ENCODE measurements at places on chromosomes 5 and 9.

DNA sequence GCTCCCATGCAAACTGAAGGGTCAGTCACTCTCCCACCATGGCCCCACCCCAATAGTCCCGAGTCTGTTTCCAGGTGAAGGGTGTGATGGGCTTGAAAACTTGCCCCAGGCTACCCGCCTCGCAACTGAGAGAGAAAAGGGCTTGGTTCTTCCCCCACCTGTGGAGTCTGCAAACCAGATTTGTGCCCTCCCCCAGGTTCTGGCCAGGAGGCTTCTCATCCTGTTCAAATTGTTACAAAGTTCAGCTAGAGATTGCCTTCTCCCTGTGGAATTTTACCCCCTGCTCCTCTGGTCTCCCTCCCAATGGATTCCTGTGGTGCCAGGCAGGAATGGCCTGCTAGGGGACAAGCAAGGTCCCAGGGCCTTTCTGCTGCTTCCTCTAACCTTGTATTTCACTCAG lies 93.1 kb upstream of the ACO1 start:
- DNase-seq = no peak

GRCh38 chr5:55625589-55625909 lies 86.6 kb downstream of the SLC38A9 start:
- DNase-seq = no peak

GRCh38 chr9:75088646-75089372 lies 495 bp downstream of the OSTF1 start:
- DNase-seq = no peak

GRCh38 chr9:129316281-129317030 lies 138.4 kb upstream of the IER5L start:
- no peak for DNase-seq

- DNase-seq = peak; percentile 68
These were observed 26.2 kb downstream of the TCF7 start for GRCh38 chr5:134140530-134141201.

DNA sequence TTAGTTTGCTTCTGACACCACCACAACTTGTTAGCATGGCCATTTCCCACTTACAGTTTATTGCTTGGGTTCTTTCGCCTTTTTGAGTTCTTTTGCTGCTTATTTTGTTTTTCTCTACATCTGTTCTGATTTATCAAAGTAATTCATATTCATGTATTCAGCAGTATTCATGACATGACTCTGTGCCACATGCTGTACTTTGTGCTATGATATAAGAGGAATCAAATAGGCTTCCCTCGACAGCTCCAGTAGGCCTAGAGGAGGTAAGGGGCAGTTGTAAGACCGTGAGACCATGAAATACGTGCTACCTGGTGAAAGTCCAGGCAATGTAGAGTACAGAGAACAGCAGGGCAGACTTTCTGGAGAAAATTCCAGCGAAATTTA lies 110.7 kb upstream of the SAP30L start:
- DNase-seq = no peak

DNA sequence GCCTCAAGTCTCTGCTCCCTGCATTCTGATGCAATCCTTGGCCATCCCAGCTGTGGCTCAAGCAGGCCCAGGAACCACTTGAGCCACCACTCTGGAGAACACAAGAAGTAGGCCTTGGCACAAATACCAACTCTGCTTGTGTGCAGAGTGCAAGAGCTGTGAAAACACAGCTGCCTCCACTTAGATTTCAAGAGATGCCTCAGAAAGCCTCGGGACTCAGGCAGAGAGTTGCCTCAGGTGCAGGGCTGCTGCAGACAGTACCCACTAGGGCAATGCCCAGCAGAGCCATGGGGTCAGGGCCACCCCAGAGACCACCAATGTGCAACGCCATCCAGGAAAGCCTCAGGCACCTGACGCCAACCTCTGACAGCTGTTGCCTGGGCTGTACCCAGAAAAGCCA lies 82.4 kb downstream of the FREM1 start:
- DNase-seq = no peak

GRCh38 chr5:171644536-171644935 lies 141.1 kb upstream of the SMIM23 start:
- no peak for DNase-seq

DNA sequence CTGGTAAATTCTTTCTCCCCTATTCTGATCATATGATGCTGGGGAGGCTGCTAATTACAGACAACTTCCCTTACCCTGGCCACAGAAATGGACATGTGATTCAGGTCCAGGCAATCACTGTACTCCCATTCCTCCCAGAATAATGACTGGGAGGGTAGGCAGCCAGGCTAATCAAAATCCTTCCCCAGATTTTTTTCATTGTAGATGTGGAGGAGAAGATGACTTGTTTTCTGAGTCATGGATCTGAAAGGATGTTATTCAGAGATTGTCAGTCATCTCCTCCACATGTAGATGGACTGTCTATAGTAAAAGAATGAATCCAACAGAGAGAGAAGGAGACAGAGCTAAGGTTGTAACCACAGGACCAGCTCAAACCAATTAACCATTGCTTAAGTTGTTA lies 123.9 kb upstream of the PUM3 start:
- DNase-seq = no peak

GRCh38 chr5:16025681-16026080 lies 153.9 kb downstream of the MARCHF11 start:
- no peak for DNase-seq

GRCh38 chr9:33751536-33752129 lies 43.7 kb upstream of the PRSS3 start:
- no peak for DNase-seq

DNA sequence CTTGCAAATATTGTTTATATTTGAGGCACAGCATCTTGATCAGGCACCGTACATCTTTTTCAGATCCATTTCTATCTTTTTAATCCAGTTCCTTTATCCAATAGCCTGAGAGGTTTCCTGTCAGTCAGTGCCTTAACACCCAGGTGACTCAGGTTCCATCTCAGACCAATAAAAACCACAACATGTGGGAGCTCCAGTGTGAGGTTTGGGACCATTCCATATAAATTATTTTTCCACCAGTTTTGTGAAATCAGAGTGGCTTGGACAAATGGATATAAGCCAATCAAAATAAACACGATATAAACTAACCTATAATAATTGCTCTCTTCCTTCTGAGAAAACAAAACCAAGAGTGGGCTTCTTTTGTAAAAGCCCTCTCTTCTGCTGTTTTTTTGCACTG lies 351.3 kb downstream of the NTRK2 start:
- no peak for DNase-seq

DNA sequence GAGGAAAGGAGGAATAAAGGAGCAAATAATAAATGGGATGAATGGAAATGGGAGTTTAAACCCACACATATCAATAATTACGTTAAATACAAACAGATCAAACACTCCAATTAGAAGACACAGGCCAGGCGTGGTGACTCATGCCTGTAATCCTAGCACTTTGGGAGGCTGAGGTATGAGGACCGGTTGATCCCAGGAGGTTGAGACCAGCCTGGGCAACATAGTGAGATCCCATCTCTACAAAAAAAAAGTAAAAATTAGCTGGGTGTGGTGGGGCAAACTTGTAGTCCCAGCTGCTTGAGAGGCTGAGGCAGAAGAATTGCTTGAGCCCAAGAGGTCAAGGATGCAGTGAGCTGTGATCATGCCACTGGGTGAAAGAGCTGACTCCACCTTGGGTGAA lies 3.7 kb downstream of the BAAT start:
- DNase-seq = no peak

- no peak for DNase-seq
These were observed 43.9 kb downstream of the PAM start for GRCh38 chr5:102799017-102799416.

DNA sequence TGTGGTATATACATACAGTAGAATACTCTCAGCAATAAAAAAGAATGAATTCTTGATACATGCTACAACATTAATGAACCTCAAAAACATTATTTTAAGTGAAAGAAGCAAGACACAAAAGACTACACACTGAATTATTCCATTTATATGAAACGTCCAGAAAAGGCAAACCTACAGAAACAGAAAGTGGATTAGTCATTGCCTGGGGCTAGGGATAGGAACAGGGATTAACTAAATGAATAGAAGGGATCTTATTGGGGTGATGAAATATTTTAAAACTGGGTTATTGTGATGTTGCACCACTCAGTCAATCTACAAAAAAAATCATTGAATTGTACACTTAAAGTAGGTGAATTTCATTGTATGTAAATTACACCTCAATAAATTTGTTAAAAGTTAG lies 326.7 kb downstream of the PIK3R1 start:
- DNase-seq = no peak

GRCh38 chr9:113462781-113463286 lies 693 bp upstream of the RGS3 start:
- no peak for DNase-seq

DNA sequence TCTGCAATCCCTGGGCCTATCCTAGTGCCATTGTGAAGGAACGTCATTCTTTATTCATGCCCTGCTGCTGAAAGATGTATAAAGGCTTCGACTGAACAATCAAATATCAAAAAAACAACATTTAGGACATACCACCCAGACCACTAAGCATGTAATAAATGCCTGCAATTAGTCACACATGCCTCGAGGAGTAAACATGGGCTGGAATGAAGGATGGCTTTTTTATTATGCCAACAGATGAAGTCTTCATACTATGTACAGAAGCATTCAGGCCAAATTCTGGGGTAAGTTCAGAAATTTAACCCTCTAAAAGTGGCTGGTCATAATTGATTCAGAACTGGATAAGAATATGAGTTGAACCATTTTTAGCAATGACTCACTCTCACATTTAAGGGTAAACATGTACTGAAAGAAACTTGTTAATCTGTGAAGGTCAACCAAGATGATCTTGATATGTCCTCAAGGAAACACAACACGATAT lies 38.1 kb downstream of the FAM240B start:
- no peak for DNase-seq

- no peak for DNase-seq
These were observed 28.6 kb upstream of the RAB14 start for GRCh38 chr9:121230256-121230655.

DNA sequence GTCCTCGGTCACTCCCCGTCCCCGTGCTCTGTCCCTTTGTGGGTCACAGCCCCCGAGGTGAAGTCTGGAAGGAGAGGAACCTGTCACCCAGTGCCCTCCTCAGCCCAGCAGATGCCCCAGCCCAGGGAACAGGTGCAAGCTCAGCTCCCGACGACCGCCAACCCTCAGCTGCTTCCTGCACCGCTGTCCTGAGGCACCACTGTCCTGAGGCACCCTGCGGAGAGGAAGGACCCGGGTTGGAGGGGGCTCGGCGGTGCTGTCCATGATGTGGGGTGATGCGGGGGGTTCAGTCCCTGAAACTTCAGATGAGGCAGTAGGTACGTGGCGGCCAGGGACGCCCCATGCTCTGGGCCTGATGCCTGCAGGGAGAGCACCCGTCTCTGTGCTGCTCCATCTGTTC lies 81.4 kb downstream of the COL5A1 start:
- no peak for DNase-seq

- no peak for DNase-seq
These were observed 55.3 kb upstream of the NUDT12 start for GRCh38 chr5:103617913-103618312.

DNA sequence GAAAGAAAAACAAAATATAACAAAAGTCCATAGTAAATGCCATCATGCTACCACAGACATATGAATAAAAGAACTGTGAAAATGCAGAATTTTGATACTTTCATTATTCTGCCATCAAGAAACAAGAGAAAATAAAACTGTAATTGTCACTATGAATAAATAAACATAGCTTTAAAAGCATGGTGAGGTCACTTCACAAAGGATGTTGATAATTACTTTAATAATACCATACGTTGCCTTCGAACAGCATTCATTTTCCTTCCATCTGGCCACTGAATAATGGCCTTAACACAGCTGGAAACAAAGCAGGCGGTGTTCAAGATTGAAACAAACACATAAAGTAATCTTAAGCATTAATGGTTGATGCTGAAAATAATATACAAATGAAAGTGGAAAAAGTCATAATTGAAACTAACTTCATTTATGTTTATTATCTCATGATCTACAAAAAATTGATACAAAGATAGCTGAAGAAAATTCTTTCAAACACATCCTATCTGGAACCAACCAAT lies 102.0 kb downstream of the AGTPBP1 start:
- no peak for DNase-seq

GRCh38 chr5:80479713-80480112 lies 8.2 kb upstream of the FAM151B start:
- no peak for DNase-seq

- DNase-seq = peak; percentile 50
These were observed 48.4 kb downstream of the SECISBP2 start for GRCh38 chr9:89366711-89367110.

- no peak for DNase-seq
These were observed 3.8 kb downstream of the DMRT2 start for GRCh38 chr9:1053986-1054425.

DNA sequence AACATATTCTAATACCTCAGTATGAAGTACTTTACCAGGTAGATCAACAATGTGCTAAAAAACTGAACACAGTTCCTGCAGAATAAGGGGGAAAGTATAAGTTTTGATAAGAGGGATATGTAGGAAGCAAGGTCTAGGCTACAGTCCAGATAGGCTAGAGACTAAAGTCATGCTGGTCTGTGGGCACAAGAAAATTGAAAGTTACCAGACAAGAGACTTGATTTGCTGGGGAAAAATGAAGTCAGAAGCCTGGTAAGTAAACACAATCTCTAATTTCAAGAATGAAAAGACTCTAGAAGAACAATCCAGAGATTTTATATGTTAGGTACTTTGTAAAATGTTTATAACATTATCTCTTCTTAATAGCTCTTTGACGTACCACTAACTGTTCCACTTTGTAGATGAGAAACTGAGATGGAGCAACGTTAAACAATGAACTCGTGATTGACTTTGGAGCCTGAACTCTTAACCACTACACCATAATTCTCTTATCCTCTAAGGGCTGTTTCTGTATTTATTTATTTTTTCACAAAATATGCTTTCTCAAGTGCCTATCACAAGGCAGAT lies 19.5 kb downstream of the ADAMTS6 start:
- DNase-seq = no peak

DNA sequence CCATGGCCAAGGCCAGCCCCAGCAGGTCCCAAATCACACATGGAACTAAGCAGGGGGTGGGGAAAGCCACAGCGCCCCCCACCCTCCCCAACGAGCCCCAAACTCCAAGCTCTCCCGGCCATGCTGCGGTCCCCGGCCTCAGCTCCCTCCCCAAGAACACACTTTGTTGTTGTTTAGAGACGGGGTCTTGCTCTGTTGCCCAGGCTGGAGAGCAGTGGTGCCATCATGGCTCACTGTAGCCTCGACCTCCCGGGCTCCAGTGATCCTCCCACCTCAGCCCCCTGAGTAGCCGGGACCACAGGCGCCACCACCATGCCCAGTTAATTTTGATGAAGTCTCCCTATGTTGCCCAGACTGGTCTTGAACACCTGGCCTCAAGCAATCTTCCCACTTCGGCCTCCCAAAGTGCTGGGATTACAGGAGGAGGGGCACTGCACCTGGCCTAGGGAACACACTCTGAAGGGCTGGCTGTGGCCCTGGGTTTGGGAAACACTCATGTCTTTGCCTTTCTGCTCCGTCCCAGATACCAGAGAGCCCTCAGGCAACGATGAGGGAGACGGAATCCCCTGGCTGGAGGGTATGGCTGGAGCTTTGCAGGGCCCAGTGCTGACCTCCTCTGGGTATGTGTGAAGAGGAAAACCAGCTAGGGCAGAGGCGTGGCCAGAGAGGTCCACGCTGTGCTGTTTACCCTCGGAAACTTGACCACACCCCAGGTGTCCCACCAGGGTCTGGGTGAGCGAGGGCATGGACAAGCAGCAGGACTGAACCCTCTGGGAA lies 53.2 kb upstream of the UBAC1 start:
- DNase-seq = no peak

Measured in stimulated activated CD4-positive, alpha-beta T cell treated with anti-CD3 and anti-CD28 coated beads, Interleukin-1b, Interleukin-23, amount 100 ng/mL, for 48 hours (primary cell).